Activated T-cell treated with anti-CD3 and anti-CD28 coated beads, Interleukin-2, amount 50 U/mL, for 72 hours (primary cell): ENCODE measurements at places on chromosomes 1 and 21. TPM values are rescaled to one million over a fixed set of nuclear protein-coding genes. Genes with fewer than 3 reads are reported as not detected.

Gene PKP1
- total RNA-seq = not detected

Gene RNF115
- total RNA-seq = 22.4 TPM

Gene NEGR1
- not detected for total RNA-seq

Gene SLC22A15
- 1.5 TPM for total RNA-seq

Gene CDK11B
- total RNA-seq = 42.3 TPM

Gene C1orf105
- not detected for total RNA-seq

Gene FMO1
- not detected for total RNA-seq

Gene GSTM5
- 1.0 TPM for total RNA-seq

Gene PDZK1IP1
- not detected for total RNA-seq
